ENCODE measurements at places on chromosomes 5 and 9. TPM values are rescaled to one million over a fixed set of nuclear protein-coding genes. Genes with fewer than 3 reads are reported as not detected.

DNA sequence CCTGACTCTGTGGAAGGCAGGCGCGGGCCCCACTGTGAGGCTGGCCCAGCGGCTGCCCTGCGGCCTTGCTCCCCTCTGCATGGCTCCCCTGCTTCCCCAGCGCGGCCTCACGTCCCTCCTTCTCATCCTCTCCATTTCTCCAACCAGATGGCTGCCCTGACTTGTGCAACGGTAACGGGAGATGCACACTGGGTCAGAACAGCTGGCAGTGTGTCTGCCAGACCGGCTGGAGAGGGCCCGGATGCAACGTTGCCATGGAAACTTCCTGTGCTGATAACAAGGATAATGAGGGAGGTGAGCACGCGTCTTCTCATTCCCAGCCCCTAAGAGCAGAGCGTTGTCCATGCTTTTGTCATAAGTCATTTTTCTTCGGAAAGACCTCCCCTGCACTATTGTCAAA is 129.0 kb upstream of the WWC1 start:
- H3K4me1 ChIP-seq = peaks cover 10% of the 10 kb centered on the region
- peaks cover 6% of the 10 kb centered on the region for H3K27me3 ChIP-seq

GRCh38 chr9:136549010-136549980 is 3.4 kb upstream of the NOTCH1 start:
- peaks cover 7% of the 10 kb centered on the region for H3K27me3 ChIP-seq
- no peak overlapping the region for H3K4me3 ChIP-seq
- DNase-seq = no peak
- peaks cover 13% of the 10 kb centered on the region for H3K4me1 ChIP-seq

GRCh38 chr5:122615832-122616231 is 159.0 kb upstream of the SNX2 start:
- no peaks in the 10 kb centered on the region for H3K27me3 ChIP-seq
- no peaks in the 10 kb centered on the region for H3K36me3 ChIP-seq
- no peak overlapping the region for H3K4me3 ChIP-seq
- no peak overlapping the region for H3K27ac ChIP-seq

DNA sequence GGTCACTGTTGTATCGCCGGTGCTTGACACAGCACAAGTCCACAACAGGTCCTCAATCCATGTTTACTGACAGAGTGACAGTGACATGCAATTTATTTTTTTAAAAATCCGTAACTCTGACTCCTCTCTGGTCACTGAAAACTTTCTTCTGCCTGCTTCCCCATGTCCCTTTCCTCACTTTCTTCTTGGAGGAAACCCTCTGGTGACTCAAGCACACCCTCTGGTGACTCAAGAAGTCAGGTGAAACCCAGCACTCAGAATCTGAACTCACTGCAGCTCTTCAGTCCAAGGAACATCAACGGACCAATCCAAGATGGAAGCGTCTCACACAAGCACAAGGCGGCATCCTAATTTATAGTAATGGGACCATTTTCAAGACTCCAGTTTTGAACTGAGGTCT is 245.9 kb downstream of the FSTL4 start:
- H3K4me1 ChIP-seq = no peaks in the 10 kb centered on the region
- H3K36me3 ChIP-seq = no peaks in the 10 kb centered on the region
- no peak overlapping the region for H3K4me3 ChIP-seq
- H3K27me3 ChIP-seq = peaks cover 5% of the 10 kb centered on the region
- no peak for DNase-seq

- peak; percentile 79 for DNase-seq
- peaks cover 22% of the 10 kb centered on the region for H3K27me3 ChIP-seq
- H3K27ac ChIP-seq = no peak overlapping the region
- H3K4me1 ChIP-seq = peaks cover 15% of the 10 kb centered on the region
- H3K36me3 ChIP-seq = peaks cover 2% of the 10 kb centered on the region
These were observed 74.8 kb downstream of the ICE1 start for GRCh38 chr5:5497152-5497788.

GRCh38 chr5:66864240-66864884 is 268.2 kb downstream of the MAST4 start:
- peak overlapping the region; percentile 3 for H3K27ac ChIP-seq
- peak; percentile 79 for DNase-seq
- H3K4me3 ChIP-seq = no peak overlapping the region
- H3K4me1 ChIP-seq = peaks cover 30% of the 10 kb centered on the region
- H3K36me3 ChIP-seq = peaks cover 3% of the 10 kb centered on the region

GRCh38 chr5:21807953-21808352 is 1045.2 kb downstream of the CDH12 start:
- H3K36me3 ChIP-seq = no peaks in the 10 kb centered on the region
- no peak overlapping the region for H3K4me3 ChIP-seq
- no peaks in the 10 kb centered on the region for H3K4me1 ChIP-seq
- no peaks in the 10 kb centered on the region for H3K27me3 ChIP-seq
- no peak overlapping the region for H3K27ac ChIP-seq
- DNase-seq = no peak

GRCh38 chr5:126624534-126624933 is 23.8 kb downstream of the PHAX start:
- DNase-seq = no peak
- H3K27me3 ChIP-seq = no peaks in the 10 kb centered on the region
- H3K4me1 ChIP-seq = peaks cover 12% of the 10 kb centered on the region
- H3K4me3 ChIP-seq = no peak overlapping the region

- H3K36me3 ChIP-seq = no peaks in the 10 kb centered on the region
- H3K27me3 ChIP-seq = no peaks in the 10 kb centered on the region
- H3K27ac ChIP-seq = no peak overlapping the region
- H3K4me1 ChIP-seq = no peaks in the 10 kb centered on the region
These were observed 155.5 kb upstream of the MOCS2 start for GRCh38 chr5:53265043-53265442.

GRCh38 chr9:100586093-100586492 is 8.2 kb downstream of the CAVIN4 start:
- H3K4me3 ChIP-seq = no peak overlapping the region
- peaks cover 7% of the 10 kb centered on the region for H3K27me3 ChIP-seq
- H3K36me3 ChIP-seq = no peaks in the 10 kb centered on the region
- DNase-seq = no peak
- no peaks in the 10 kb centered on the region for H3K4me1 ChIP-seq
- H3K27ac ChIP-seq = no peak overlapping the region

DNA sequence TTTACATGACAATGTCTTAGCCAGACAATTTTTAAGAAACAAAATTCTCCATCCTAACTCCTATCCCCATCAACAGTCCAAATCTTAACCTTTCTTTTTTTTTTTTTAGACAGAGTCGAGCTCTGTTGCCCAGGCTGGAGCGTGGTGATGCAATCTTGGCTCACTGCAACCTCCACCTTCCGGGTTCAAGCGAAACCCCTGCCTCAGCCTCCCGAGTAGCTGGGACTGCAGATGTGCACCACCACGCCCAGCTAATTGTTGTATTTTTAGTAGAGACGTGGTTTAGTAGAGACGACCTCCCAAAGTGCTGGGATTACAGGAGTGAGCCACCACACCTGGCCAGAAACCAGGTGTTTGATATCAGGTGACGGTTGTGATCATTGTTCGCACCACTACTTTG is 10.2 kb downstream of the ABL1 start:
- no peak overlapping the region for H3K4me3 ChIP-seq
- H3K27me3 ChIP-seq = no peaks in the 10 kb centered on the region
- DNase-seq = no peak
- no peak overlapping the region for H3K27ac ChIP-seq
- H3K36me3 ChIP-seq = peaks cover 2% of the 10 kb centered on the region

GRCh38 chr9:136678624-136679023 is 8.6 kb downstream of the AGPAT2 start:
- no peaks in the 10 kb centered on the region for H3K27me3 ChIP-seq
- H3K4me3 ChIP-seq = no peak overlapping the region
- DNase-seq = no peak
- no peaks in the 10 kb centered on the region for H3K36me3 ChIP-seq
- H3K27ac ChIP-seq = no peak overlapping the region
- no peaks in the 10 kb centered on the region for H3K4me1 ChIP-seq

DNA sequence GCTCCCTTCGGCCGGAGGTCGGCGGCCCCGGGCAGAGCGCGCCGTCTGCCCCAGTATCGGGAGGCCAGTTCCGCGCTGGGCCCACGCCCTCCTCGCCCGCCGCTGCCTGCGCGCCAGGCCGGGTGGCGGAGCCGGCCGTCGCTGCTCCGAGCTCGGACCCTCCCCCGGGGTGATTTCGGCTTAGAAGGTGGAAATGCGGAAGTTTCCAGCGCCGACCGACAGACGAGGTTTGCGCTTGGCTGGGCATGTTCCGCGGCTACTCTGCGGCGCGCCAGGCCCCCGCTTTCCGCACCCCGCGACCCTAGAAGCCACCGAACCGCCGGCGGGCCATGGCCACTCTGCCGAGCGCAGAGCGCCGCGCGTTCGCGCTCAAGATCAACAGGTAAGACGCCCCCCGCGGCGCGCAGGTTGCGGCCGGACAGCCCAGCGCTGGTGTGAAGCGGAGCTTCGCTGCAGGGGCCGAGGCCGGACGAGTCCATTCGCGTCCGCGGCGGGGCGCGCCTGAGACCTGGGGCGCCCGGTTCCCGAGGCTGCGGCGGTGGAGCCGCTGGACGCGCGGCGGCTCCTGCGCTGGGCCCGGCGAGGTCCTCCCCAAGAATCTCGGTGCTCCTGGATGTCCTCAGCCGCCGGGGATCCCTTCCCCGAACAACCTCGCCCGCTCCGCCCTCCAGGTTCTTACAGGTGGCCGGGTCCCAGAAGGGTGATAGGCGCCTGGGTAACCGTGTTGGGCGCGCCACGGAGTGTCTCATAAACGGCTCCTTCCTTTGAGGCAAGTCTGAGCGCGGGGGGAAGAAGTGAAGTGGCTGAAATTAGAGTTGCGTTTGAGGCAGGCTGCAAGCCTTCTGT is at the start of gene DOCK8:
Gene DOCK8, plus strand, starts transcription at position 218 of the 846 bp plus-strand sequence. Its CDS starts 112 bp downstream, at position 330.
- H3K27ac ChIP-seq = peak within 1 kb of the TSS; percentile 81
- H3K36me3 ChIP-seq = peaks cover 1% of the 10 kb centered on the region
- peaks cover 3% of the 10 kb centered on the region for H3K27me3 ChIP-seq
- peak within 1 kb of the TSS; percentile 80 for H3K4me3 ChIP-seq
- peaks cover 20% of the 10 kb centered on the region for H3K4me1 ChIP-seq
- peak; percentile 90 for DNase-seq

DNA sequence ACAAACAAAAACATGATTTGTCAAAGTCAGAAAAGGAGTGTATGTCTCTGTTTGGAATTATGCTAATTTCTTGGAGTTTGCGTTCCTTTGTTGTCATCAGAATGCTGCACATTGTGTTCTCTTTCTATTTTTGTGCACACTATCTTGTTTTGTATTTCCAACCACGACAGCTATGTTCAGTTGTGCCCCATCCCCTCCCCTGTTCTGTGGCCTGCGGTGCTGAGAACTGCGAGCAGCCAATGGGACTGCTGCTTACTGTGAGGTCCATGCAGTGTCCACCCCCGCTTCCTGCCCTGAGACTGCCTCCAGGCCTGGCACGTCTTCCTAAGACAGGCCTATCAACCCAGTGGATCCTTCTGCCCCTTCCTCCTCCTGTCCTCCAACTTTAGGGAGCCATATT is 76.8 kb downstream of the PALM2AKAP2 start:
- peaks cover 17% of the 10 kb centered on the region for H3K27me3 ChIP-seq
- DNase-seq = no peak
- H3K4me3 ChIP-seq = no peak overlapping the region
- H3K4me1 ChIP-seq = no peaks in the 10 kb centered on the region
- no peak overlapping the region for H3K27ac ChIP-seq
- no peaks in the 10 kb centered on the region for H3K36me3 ChIP-seq

DNA sequence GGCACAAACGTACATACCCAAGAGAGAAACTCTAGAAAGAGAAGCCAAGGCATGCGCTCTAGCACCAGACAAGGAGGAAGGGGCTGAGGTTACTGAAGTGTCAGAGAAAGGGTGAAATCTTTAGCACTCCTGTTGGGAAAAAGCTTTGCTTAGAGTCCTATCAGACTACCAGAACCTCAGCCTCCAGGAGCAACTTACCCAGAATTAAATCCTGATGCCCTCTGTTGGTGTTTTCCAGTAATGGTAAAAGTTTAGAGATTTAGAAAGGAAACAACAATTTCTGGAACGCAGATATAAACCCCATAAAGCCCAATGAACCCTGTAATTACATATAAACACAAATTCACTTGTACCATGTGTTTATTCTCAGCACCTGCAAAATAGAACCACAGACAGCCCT is 33.2 kb upstream of the ASTN2 start:
- no peaks in the 10 kb centered on the region for H3K4me1 ChIP-seq
- H3K36me3 ChIP-seq = no peaks in the 10 kb centered on the region
- no peak overlapping the region for H3K4me3 ChIP-seq
- no peak for DNase-seq

The SH3PXD2B gene
- total RNA-seq = 0.19 TPM

- no peaks in the 10 kb centered on the region for H3K27me3 ChIP-seq
- H3K4me1 ChIP-seq = peaks cover 6% of the 10 kb centered on the region
- no peak for DNase-seq
- no peak overlapping the region for H3K27ac ChIP-seq
These were observed 147.0 kb downstream of the PSAT1 start for GRCh38 chr9:78443946-78444345.

The TMOD1 gene
- total RNA-seq = 0.91 TPM

The JADE2 gene
- 81.3 TPM for total RNA-seq

DNA sequence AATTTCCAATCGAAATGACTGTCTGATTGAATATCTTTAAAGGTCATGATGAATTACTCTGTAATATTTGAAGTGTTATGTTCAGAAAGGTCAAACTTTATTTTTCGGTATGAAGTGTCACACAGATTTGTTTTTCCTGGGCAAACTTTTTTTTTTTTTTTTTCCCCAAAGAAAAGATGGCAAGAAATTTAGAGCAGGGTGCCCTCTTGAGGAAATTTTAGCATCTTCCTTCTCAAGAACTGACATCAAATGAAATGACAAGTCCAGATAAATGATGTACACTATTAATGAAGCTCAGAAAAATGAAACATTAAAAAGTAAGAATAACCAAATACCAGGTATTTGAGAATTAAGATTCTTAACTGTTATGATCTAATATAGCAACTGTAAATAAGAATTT is 123.6 kb downstream of the INVS start:
- no peak overlapping the region for H3K4me3 ChIP-seq
- no peak for DNase-seq
- no peak overlapping the region for H3K27ac ChIP-seq
- H3K27me3 ChIP-seq = no peaks in the 10 kb centered on the region

The PDLIM4 gene
- 0.72 TPM for total RNA-seq

DNA sequence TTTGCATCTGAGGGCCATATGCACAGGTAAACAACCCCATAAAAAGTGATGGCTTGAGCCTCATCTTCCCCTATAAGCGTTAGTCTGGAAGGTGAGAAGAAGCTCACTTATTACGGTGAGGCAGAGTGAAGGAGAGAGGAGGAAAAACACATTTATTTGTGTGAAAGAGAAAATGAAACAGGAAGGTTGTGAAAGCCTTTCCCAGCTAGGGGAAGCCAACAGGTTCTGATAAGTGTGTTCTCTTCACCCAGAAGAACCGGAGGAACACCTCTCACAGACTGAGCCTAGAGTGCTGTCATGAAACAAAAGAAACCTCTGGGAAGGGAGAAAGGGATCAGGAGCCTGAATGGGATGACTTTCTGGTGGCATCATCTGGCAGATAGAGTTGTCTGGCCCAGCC is 192.5 kb downstream of the PTTG1 start:
- no peaks in the 10 kb centered on the region for H3K36me3 ChIP-seq
- H3K4me3 ChIP-seq = no peak overlapping the region
- no peaks in the 10 kb centered on the region for H3K27me3 ChIP-seq
- no peaks in the 10 kb centered on the region for H3K4me1 ChIP-seq
- H3K27ac ChIP-seq = no peak overlapping the region

- H3K36me3 ChIP-seq = no peaks in the 10 kb centered on the region
- no peak overlapping the region for H3K4me3 ChIP-seq
- DNase-seq = no peak
- H3K27ac ChIP-seq = no peak overlapping the region
- H3K27me3 ChIP-seq = peaks cover 53% of the 10 kb centered on the region
These were observed 62.0 kb upstream of the UNC5A start for GRCh38 chr5:176748073-176748966.

Data from activated CD4-positive, alpha-beta T cell treated with anti-CD3 and anti-CD28 coated beads, Interleukin-2, amount 10 ng/mL, durations not matched to agents 24 days and 14 days (primary cell).